ENCODE measurements at places on chromosomes 3 and 15.

GRCh38 chr3:48406443-48407431 lies 23.1 kb downstream of the PLXNB1 start:
- no peak for DNase-seq

DNA sequence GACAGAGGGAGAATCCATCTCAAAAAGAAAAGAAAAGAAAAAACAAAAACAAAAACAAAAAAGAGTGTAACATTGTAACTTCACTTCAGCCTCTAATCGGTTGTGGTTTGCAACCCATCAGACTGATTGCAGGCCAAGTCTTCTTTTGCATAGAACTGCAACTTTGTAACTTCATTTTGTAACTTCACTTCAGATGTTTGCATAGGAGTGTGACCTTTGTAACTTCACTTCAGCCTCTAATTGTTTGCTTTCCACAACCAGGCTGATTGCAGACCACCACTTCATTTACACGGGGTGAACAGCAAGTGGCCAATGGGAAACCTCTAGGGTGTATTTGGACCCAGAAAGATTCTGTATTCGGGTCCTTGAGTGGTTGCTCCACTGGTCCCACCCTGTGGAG lies 79.1 kb upstream of the CHMP2B start:
- no peak for DNase-seq

DNA sequence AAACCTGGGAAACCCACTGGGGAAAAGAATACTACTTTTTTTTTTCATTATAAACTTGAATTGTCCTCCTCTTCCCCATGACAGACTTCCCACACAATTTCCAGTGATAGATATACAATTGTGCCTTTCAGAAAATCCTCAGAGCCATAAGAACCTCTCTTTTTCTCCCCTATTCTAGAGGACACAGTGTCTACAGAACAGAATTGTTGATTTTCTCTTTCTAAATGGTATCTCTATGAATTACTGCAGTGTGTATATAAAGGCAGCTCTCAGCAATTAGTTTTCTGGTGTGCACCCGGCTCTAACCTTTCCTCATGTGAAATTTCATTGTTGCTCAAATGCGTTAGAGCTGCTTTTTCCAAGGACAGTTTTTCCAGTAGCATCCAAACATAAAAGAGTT lies 430.1 kb downstream of the TUSC7 start:
- no peak for DNase-seq

DNA sequence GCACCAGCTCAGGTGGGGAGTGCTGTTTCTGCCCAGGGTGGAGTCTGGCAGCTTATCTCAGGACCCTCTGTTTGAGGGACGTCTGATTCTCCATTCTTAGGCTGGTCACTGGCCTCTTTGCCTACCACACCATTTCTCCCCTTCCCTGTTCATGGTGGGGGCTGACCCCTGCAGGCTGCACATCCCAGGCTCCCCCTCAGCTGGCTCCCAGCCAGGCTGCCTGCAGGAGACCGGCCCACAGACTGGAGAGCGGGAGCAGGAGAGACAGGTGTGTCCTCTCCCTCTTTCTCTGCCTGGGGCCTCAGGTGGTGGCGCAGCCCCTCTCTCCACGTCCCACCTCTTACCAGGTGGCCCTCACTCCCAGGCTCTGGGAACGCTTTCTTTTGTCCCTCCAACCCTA lies 60.8 kb downstream of the RAB11A start:
- DNase-seq = no peak

DNA sequence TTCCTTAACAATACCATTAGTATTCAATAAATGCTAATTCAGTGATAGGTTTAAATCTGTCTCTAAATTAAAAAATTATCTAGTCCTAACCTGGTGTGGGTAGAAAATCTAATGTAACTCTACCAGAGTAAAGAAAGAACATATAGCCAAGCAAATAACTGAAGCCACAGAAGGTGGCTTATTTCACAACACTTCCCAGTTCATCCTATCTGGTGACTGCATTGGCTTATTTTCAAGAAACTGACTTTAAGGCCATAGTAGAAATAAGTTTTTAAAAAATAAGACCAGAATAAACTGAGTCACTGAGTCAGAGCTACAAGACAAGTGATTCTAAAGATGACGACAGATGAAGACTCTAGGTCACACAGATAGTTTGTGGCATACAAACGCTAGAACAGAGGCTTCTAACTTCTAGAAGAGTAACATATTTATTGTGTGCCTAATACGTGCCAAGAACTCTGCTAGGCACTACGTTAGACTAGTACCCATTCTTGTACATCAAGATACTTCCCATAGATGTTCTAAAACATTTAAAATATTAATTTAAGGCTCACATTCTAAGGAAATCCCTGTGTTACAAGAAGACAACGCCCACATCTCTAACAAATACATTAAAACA lies 25.9 kb downstream of the TMCC1 start:
- no peak for DNase-seq

Measured in activated CD4-positive, alpha-beta T cell treated with anti-CD3 and anti-CD28 coated beads for 24 hours (primary cell).